ENCODE measurements at places on chromosomes 4 and X.

- DNase-seq: no peak
Measured at GRCh38 chr4:144894573-144894972, 203.4 kb downstream of the ANAPC10 start.

DNA sequence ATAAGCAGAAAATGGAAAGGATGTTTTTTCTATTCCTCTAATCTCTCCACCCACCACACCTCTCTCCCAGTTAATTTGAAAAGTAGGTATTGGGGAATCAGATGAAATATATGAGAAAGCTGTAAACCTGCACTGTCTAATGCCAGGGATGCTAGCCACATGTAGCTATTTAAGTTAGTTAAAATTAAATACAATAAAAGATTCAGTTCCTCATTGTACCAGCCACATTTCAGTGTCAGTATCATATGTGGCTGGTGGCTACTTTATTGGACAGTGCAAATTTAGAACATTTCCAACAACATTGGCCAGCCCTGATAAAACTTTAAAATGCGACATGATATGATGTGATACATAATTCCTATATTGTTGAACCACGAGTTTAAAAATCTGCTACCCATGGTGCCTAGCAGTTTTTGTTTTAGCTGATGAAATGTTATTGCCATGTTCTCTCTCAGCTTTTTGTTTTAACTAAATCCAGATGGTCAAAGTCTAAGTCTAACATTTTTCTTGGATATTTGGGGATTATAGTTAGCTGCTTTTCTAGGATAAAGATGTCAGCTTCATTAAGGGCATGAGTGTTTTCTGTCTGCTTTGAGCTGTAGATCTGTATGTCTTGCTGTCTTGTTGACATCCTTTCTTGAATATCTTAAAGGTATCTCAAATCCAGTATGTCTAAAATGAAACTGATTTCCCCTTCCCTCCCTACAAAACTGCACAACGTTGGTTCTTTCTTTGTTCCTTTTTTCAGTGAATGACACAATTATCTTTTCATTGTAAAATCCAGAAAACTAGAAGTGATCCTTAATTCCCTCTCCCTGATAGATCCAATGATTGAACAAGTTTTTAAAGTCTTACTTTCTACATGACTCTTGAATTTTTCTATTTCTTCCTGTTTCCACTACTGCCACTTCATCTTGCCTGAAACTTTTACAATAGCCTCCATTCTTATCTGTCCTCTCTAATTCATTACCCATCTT, 6.2 kb downstream of the ARFIP1 start:
- no peak for DNase-seq

GRCh38 chr4:75547647-75548387, 8.0 kb upstream of the ODAPH start:
- no peak for DNase-seq

GRCh38 chr4:15779809-15780208, 1.7 kb downstream of the CD38 start:
- no peak for DNase-seq

GRCh38 chrX:57822398-57822797, 87.9 kb downstream of the ZXDA start:
- no peak for DNase-seq

GRCh38 chr4:69057620-69058409, 38.5 kb upstream of the UGT2B7 start:
- no peak for DNase-seq

DNA sequence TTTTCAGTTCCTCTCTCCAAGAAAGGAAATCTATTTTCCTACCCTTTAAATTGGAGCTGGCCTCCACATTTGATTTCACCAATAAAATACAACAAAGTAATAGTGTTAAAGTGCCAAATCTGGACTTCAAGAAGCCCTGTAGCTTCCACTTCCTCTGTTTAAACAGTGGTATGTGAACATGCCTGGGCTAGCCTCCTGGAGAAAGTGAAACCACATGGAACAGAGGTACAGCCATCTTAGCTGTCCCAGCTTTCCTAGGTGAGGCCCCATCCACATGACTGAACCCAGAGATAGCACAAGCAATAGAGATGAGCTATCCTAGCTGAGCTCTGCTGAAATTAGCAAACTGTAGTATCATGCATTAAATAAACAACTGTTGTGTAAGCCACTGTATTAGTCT, 131.8 kb upstream of the VCX start:
- DNase-seq: no peak

DNA sequence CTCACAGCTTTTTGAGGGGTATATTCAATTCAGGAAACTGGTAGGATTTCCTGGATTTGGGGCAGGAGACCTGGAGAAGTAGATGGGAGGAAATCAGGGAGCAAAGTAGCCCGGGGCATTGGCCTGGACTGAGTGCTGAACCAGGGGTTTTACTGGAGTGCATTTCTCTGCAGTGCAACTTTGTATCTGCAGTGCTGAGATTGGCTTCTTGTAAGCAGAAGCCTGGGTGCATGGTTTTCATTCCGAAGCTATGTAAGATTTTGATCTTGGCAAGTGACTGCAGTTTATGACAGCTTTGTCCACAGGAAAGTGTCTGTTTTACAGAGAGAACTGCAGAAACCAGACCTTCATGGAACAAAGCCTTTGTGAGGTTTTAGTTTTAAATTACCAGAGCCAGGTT, 158.3 kb downstream of the SPCS3 start:
- no peak for DNase-seq

- no peak for DNase-seq
Measured at GRCh38 chr4:173134426-173134825, 34.2 kb upstream of the GALNT7 start.

GRCh38 chr4:2087170-2087569, 28.0 kb downstream of the NAT8L start:
- no peak for DNase-seq

DNA sequence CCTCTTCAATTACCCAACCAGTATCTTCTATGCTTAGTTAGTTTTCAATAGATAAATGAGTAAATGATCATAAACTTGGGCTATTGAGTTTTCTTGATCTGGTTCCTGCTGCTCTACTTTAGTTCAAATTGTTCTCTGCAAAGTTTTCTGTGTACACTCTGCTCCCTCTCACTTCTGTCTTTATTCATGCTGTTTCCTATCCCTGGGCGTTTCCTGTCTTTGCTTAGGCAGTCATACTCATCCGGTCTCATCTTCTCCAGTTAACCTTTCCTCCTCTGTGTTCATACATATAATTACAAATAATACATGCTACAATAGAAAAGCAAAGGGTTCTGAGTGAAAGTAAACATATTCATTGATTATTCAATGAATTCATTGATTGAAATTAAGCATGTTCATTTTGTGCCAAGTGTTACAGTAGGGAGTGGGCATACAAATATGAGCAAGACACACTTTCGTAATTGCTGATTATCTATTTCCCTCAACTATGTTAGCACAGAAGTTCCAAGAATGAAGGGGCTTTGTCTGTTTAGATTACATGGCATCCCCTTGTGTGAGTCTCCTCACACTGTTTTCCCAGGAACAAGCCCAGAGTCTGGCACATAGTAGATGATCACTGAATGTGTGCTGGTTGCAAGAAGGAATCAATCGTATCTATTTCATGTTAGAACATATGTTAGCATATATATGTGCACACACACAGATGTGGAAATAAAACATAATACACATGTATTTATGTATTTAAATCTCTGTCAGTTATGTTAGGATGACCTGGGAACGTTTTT, 1.1 kb downstream of the RAB39B start:
- DNase-seq: no peak

DNA sequence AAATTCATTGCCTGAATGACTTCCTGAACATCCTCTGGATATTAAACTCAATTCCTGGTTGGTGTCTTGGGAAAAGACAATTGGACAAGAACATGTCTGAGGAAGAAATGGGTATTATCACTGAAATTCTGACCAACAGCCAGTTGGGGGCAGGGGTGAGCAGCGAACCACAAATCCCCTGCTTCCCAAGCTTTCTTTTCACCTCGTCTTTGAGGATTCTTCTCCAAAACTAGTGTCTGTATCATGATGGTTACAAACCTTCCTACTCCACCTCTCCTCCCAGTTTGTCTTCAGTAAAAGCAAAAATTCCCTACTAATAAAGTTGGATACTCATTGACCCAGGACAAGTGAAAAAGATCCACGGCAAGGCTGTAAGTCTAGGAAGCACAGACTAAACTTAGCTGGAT, 48.3 kb upstream of the WDR1 start:
- DNase-seq: no peak

DNA sequence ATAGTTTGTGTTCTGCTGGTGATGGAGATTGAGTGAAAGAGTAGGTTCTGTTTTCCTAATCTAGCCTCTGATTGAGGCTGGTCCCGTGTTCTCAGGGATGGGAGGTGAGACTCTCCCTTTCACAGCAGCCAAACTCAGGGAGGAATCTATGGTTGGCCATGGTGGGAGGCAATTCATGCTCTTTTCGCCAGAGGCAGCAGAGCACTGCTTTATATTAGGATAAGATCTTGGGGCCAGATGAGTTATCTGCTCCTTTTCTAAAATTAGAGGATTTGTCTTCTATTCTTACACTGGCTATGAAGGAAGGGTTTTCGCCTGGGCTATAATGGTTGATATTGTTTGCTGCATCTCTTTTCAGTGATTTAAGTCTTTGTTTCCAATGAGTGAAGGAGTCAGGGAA, 63.9 kb upstream of the NLGN4X start:
- no peak for DNase-seq

- no peak for DNase-seq
Measured at GRCh38 chr4:168740691-168741090, 243.8 kb downstream of the PALLD start.

GRCh38 chrX:13005661-13006473, 31.0 kb downstream of the TMSB4X start:
- peak; percentile 29 for DNase-seq

GRCh38 chr4:153521999-153522801, 56.0 kb downstream of the TMEM131L start:
- DNase-seq: peak; percentile 51

DNA sequence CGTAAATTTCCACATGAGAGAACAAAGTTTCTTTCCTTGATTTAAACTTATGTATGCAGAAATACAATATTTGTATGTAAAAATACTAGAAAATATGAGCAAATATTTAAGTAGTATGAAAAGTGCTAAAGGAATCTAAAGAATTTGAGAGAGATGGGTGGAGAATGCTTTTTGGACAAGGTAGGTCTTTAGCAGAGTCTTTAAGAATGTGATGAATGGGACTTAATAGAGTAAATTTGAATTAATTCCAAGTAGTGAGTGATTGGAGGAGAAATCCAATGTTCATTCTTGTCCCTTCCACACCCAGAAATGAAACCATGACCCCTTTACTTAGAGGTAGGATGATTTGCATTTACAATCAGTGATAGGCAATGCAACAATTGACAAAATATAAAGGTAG, 570.9 kb upstream of the ZFP42 start:
- no peak for DNase-seq

DNA sequence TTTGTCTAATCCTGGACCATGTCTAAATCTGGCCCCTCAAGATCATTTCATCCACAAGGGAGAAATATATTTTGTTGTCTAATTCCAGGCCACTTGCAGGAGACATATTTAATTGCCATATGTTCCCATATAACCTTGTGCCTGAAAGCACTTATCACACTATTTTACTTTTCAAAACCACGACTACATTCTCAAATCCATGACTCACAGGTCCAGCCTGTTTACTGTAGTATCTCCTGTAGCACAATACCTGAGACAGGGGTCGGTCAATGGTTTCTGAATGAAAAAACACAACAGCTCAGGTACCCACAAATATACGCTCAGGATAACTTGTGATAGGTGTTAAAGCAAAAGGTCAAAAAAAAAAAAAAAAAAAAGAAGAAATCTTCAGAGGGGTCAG, 60.9 kb downstream of the SEC24D start:
- DNase-seq: no peak

GRCh38 chrX:96770315-96770714, 85.7 kb downstream of the DIAPH2 start:
- DNase-seq: no peak

DNA sequence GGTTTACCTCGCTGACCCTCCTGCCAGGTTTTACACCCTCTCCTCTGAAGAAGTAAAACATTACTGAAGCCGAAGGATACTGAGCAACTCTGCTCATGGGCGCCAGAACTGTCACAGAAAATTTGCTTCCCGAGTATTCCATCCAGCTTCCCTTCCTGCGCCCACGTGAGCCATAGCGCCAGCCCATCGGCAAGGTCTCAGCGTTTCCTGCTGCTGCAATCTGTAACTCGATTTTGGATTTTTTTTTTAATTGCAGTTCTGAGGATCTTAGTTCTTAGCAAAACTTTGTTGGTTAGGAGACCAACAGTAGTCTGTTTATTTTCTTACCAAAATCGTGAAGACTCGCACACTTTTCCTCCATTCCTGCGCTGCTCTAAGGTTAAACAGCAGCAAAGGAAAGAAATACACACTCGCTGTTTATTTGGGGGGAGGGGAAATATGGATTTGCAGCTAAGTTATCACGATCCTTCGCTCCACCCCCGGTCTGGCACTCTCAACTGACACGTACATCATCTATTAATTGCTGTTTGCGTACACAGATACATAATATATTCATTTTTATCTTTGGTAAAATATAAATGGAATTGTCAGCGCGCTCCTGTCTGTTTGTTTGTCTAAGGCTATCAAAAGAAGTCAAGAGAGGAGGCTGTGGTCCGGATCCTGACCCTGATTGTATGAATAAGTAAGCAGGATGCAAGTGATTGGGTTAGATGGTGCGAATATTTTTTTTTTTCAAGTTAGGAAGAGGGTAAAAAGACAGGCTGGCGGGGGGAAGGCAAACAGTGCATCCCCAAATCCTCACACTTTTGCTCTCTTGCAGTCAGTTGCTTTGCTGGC, at the start of gene TLL1:
Gene TLL1, plus strand, starts transcription at position 777 of the 837 bp plus-strand sequence. CDS start 668 bp downstream, outside the sequence.
- no peak for DNase-seq

GRCh38 chr4:23734000-23734399, 155.8 kb downstream of the PPARGC1A start:
- no peak for DNase-seq

GRCh38 chrX:153628129-153628528, 18.9 kb upstream of the DUSP9 start:
- DNase-seq: no peak

- no peak for DNase-seq
Measured at GRCh38 chr4:145644699-145645098, 25.5 kb downstream of the MMAA start.

GRCh38 chrX:45385757-45386156, 185.1 kb upstream of the DIPK2B start:
- DNase-seq: no peak

- no peak for DNase-seq
Measured at GRCh38 chrX:155891446-155892210, 10.5 kb downstream of the VAMP7 start.

- no peak for DNase-seq
Measured at GRCh38 chr4:3352941-3353594, 60.2 kb downstream of the RGS12 start.

GRCh38 chr4:149110481-149110880, 668.3 kb upstream of the NR3C2 start:
- no peak for DNase-seq

DNA sequence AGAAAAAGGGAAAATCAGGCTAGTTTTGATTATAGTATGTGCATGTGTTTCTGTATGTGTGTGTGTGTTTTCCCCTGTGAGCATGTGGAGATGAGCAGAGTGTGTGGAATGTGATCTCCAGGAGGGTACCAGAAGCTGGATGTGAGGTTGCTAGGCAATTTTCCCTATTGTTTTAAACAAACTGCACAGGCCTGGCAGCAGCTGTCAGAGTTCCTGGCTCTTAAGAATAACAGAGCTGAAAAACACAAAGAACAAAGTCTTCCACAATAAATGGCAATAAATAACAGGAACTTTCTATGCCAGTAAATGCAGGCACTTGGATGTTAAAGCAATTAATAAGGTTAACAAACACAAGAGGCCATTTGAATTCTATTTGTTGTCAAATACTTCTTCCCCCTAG, 344.6 kb upstream of the CTSO start:
- no peak for DNase-seq

- no peak for DNase-seq
Measured at GRCh38 chr4:61160478-61160877, 39.6 kb upstream of the ADGRL3 start.
